T-helper 22 cell (primary cell): ENCODE measurements at places on chromosomes 16 and 17.

GRCh38 chr17:8079291-8080207 is 8.0 kb downstream of the ALOX12B start:
- DNase-seq, result peak; percentile 47

DNA sequence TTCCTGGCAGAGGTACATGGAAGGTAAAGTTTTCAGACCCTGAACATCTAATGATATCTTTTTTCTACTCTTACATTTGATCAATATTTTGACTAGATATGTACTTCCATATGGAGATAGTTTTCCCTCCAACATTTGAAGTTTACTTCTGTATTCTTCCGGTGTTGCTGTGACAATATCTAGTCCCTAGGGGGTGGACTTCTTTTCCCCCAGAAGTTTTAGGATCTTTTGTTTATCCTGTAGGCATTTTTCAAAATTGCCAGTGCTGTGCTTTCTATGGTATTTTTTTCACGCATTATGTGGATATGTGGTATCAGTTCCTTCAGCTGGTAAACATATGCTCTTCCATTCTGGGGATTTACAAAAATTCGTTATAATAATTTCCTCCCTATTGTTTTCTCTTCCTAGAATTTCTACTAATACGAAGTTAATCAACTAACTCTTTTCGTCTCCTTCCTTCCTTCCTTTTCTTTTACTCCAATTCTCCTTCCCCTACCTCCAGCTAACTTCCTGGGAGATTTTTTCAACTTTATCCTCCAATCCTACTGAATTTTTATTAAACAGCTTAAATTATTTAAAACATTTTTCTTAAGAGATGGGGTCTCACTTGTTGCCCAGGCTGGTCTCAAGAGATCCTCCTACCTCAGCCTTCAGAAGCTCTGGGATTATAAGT is 26.1 kb upstream of the ZNHIT3 start:
- no peak for DNase-seq

DNA sequence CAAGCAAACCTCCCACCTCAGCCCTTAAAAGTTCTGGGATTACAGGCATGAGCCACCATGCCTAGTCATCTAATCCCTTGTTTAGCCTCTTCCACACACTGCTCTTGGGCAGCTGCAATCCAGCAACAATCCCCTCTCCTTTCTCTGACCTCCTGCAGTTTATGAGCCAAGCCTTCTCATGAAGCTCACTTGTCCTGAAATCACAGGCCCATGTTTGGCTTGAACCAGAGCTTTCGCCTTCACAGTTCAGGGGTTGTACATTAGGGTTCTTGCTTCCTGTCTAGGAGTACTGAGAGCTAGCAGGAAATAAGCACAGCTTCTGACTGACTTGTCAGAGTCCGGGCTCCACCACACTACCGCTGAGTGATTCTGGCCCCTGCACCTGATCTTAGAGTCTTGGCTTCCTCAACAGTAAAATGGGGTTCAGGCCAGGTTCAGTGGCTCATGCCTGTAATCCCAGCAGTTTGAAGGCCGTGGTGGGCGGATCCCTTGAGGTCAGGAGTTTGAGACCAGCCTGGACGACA is 16.3 kb downstream of the ERAL1 start:
- no peak for DNase-seq

GRCh38 chr17:32684087-32684958 is 192.6 kb downstream of the MYO1D start:
- no peak for DNase-seq

GRCh38 chr16:89170346-89171215 is 967 bp upstream of the CDH15 start:
- no peak for DNase-seq

DNA sequence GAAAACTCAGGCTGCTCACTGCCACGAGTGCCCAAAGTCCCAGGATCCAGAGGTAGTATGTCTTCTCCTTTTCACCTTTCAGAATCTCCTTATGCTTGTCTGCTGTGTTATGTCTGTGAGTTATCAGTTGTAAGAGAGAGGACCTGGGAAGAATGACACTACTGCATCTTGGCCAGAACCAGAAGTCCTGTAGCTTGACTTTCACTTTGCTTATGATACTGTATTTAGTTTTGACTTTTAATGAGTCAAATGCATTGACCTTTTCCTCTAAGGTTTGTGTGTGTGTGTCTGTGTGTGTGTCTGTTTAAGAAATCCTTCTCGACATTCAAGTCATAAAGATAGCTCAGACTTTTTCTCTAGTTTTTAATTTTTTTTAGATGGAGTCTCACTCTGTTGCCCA is 43.4 kb downstream of the BMERB1 start:
- no peak for DNase-seq

DNA sequence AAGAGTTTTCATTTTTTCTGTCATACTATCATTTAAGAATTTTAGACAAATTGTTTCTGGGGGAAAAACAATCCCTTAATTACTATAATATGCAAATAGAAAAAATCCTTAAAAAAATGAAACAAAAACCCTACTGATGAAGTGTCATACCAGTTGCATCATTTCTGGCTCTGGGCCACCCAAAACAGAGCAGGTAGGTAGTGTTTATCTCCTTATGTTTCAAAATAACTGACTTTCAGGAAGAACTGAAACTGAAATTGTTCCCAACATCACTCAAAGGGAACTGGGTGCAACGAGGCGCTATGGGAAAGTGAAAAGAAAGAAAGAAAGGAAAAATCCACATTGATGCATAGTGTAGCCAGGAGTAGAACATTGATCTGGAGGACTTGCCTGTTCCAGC is 653.1 kb upstream of the SOX9 start:
- no peak for DNase-seq

DNA sequence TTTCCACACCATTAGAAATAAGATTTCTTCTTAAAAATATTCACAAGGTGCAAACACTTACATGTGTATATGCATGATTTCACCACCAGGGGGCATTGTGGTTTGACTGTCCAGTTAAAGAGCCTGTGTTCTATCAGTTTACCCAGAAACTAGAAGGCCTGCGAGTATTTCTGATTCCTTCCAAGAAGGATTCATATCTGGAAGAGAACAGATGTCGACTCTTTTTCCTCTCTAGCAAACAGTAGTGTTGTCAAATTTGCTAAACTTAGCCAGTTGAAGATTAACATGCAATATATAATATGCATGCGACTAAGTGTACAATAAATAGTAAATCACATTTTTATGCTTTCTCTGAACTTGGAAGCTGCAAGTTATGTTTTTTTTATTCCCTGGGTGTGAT is 404.1 kb downstream of the WWOX start:
- DNase-seq, result peak; percentile 3

DNA sequence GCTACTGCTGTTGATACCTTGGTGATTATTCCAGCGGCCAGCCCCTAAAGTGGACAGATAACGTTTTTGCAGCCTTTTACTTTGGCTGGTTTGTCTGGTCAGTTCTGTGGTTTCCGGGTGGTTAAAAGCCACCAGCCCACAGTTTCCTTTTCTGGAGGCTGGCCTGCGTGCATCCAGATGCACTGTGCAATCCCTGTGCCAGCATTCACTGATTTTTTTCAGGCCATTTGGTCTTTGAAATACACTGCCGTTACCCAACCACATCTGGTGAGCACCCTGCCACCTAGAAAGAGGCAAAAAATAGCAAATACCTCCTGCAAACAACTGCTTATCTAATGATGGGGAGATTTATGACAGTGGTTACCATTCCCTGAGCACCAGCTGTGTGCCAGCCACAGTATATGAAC is 797 bp downstream of the NUDT7 start:
- no peak for DNase-seq

DNA sequence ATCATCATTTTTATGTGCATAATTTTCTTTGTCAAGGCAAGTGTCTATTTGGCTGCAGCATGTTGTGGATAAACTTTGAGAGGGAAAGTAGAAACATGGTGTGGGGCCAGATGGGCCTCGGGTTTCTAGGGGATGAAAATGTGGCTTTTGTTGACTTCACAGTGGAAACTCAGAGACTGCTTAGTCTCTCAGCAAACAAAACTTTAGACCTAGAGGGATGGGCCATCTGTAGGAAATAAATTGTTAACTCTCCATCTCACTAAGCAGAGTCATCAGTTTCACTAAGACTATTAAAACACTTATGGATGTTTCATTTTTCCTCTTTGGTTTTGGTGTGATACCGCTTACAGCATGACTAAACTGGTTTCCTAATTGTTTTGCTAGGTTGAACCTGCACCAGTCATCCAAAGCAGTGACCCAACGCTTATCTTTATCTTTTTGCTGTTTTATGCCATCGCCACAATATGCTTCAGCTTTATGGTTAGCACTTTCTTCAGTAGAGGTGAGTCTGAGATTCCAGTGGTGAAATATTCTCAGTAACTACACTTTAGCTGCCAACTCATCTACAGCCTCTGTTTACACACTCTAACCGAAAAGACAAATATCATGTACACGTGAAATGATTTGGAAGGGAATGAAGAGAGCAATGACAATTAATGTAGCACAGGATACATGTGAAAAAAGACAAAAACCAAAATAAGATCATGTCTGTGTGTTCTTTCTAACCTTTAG is 60.6 kb upstream of the CRYM start:
- no peak for DNase-seq
